ENCODE measurements at places on chromosomes 1 and 21.

- DNase-seq, result no peak
Observed at GRCh38 chr1:233328142-233328921, 808 bp downstream of the MAP3K21 start.

- DNase-seq, result no peak
Observed at GRCh38 chr21:34952701-34953100, 96.4 kb downstream of the RUNX1 start.

- DNase-seq, result no peak
Observed at GRCh38 chr1:158516966-158517365, 37.2 kb downstream of the OR6Y1 start.

- DNase-seq, result no peak
Observed at GRCh38 chr21:15825700-15826099, 95.9 kb downstream of the USP25 start.

DNA sequence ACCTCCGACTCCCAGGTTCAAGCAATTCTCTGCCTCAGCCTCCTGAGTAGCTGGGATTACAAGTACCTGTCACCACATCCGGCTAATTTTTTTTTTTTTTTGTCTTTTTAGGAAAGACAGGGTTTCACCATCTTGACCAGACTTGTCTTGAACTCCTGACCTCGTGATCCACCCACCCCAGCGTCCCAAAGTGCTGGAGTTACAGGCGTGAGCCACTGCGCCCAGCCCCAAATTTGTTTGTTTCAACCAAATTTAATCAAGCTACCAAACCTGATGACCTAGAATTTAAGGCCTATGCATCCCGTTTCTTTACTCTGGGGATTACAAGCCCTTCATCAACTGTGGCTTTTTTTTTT lies 58.3 kb upstream of the TBX15 start:
- no peak for DNase-seq

DNA sequence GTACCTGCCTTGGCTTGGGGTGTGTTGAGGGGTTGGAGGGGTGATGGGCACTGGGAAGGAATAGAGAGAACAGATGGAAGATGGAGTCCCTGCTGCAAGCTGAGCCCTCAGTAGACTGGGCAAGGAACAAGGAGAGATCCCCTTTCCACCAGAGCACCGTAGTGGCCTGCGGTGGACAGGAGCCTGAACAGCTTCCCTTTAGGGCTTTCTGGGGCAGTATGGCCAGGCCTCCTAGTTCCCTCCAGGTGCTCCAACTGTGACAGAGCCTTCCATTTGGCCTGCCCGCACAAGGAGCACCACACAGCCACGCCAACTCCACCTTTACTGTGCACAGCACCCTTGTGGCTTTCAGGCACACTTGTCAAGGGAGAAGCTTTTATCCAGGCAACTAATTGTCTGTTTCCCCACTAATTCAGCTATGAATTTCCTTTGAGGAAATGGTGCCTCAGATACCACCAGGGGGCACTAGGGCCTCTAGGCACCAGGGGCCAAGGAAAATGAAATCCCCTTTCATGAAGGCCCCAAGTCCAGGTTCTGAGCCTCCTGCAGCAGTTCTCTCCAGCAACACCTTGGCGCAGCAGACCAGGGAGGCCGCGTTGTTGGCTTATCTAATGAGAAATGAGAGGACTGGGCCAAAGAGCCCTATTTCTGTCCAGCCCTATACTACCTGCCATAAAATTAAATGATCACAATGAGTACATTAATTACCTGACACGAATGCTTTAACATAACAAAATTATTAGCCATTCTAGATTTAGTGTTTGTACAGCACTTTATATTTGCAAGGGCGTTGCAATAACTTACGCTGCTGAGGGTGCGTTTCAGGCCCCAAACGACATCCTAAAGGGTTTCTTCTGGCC lies 23.1 kb upstream of the ERI3 start:
- peak; percentile 87 for DNase-seq

DNA sequence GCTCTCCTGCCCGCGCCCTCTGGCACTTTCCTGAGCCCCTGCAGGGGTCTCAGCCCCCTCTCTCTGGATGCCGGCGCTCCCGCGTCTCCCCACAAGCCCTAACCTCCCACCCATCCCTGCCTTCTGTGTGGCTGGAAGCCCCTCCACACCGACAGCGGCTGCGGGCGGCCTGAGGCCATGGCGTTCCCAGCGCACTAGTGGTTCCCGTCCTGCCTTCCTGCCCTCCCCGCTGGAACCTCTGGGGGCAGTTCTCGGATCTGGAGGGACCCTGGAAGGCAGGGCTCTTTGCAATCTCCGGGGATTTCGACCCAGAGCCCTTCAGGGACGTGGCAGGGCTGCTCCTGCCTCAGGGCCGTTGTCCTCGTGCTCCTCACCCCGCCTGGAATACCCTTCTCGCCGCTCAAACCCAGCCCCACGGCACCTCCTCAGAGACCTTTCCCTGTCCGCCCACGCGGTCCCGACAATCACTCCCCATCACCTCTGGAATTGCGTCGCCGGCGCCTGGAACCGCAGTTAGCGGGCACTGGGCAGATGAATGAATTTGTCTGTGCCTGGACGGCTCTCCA lies 493 bp upstream of the ESPN start:
- DNase-seq, result no peak

DNA sequence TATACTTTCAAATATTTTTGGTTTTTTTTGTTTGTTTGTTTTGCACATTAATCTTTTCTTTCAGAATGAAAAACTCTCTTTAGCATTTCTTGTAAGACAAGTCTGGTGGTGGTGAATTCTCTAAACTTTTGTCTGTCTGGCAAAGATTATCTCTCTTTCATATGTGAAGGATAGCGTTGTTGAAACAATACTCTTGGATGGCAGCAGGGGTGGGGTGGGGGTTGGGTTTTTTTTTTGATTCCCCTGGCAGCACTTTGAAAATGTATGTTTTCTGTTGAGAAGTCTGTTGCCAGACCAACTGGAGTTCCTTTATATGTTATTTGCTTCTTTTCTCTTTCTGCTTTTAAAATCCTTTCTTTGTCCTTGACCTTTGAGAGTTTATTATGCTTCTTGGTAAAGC lies 160.2 kb downstream of the VAV3 start:
- DNase-seq, result no peak

GRCh38 chr1:201505503-201505890 lies 1.4 kb downstream of the CSRP1 start:
- DNase-seq, result peak; percentile 72

- DNase-seq, result no peak
Observed at GRCh38 chr1:82062206-82062605, 261.5 kb downstream of the ADGRL2 start.

DNA sequence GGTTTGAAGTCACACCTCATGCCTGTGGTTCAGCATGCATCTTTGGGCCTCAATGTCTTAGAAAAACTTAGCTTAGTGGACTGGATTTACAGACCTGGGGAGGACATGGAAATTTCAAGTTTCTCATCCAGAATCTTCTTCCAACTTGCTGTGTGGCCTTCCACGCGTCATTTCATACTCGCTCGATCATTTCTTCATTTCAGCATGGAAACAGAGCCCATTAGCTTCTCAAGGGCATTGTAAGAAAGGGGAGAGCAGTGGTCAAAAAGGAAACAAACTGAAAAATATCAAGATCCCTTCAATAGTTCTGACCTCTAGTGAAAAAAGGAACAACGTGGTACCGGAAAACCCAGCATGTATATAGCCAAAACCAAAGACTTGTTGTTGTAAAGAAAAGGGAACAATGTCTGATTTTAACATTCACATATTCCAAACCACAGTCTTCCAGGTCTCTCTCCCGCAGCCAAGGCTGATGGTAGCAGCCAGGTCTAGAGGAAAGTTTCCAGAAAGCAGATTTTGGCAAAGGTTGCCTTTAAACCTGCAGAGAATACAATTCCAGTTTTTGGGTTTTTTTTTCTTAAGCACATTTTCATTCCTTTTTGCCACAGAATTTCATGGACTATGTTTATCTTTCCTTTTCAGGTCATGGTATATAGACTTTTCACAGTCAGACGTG lies 97.0 kb upstream of the CDC42BPA start:
- DNase-seq, result no peak

GRCh38 chr21:31470896-31471694 lies 127.0 kb upstream of the TIAM1 start:
- no peak for DNase-seq

- DNase-seq, result no peak
Observed at GRCh38 chr21:38249256-38249655, 7.5 kb upstream of the KCNJ15 start.
